ENCODE measurements at places on chromosomes 11 and 22.

GRCh38 chr11:92357344-92357743 is 132.7 kb downstream of the FAT3 start:
- no peak for DNase-seq

DNA sequence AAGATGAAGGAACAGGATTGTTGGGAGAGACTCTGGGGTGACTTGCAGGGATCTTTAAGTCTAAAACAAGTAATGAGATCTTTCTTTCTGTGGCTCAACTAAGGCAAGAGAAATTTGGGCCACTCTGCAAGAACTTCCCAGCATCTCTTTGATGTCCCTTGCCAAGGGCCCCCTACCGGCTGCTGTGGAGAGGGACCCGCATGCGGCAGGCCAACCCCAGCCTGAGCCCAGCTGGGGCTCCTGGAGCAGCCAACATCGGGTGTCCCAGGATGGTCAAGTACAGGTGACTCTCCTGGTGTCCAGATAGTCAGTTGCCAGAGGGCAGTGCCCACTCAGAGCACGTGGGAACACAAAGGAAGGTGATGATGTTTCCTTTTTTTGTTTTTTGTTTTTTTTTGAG is 363.2 kb downstream of the TBC1D22A start:
- DNase-seq, result peak; percentile 35

GRCh38 chr22:21921184-21921721 is 31.4 kb downstream of the PPM1F start:
- DNase-seq, result no peak

DNA sequence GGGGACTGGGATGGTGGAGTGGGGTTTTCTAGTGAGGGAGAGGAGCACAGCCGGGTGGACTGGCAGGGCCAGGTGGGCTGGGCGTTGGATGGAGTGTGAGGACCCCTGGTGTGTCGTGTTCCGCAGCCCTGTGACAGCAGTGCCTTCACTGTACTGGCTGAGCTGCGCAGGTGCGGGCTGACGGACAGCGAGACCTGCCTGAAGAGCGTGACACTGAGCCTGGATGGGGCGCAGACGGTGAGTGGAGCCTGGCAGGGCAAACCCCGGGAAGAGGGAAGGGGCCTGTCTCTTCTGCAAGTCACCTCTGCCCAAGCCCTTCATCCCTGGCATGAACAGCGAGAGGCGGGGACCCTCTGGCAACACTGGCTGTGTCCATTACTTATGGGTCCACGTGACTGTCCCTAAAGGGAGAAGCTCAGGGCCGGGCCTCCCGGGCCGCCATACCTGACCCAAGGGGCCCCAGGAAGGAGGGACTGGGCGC is 10.0 kb downstream of the MUC5AC start:
- no peak for DNase-seq

GRCh38 chr11:11531131-11531908 is 90.5 kb downstream of the GALNT18 start:
- DNase-seq, result no peak

DNA sequence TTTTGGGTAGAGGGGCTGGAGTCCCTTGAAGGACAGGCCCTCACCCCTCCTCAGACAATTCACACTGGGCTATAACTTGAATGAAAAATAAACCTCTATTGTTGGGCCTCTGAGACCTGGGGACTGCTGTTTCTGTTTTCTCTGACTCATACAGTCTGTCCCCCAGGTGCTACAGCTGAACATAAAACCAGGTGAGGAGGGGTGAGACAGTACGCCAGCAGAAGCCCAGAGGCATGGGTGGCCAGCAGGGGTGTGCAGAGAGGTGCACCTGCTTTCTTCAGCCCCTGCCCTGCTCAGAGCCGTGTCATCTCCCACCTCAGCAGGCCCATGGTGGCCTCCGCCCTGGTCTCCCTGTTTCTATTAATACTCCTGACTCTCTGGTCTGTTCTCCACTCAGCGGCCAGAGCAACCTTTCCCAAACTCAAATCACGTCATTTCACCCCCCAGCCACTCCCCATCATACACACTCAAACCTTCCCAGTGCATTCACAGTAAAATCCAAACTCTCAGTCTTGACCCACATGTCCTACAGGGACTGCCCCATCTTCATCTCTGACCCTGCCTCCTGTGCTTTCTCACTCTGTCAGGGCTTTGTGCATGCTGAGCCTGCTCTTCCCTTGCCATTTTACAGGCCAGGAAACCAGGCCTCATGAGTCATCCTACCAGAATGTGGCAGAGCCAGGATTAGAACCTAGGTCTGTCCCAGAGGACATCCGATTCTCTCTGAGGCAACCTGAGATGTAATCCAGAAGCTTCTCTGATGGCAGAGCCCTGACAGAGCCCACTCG is 5.4 kb upstream of the IL2RB start:
- no peak for DNase-seq

DNA sequence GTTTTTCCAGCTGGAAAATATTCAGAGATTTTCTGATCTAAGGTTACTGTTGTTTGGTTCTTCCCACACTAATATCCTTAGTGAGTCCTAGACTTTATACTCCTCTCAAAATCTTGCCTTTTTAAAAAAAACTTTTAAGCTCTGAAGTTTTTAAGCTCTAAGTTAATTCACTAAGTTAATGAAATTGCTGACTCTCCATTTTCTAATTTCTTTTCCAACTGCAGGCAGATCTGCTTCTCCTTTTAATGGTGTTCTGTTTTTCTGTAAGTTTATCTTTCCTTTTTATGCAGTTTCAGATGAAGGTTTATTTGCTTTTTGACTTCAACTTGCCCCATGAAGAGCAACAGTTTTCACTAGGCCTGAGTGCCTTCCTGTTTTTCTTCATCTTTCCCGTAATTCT is 125.8 kb upstream of the ARHGAP42 start:
- no peak for DNase-seq

DNA sequence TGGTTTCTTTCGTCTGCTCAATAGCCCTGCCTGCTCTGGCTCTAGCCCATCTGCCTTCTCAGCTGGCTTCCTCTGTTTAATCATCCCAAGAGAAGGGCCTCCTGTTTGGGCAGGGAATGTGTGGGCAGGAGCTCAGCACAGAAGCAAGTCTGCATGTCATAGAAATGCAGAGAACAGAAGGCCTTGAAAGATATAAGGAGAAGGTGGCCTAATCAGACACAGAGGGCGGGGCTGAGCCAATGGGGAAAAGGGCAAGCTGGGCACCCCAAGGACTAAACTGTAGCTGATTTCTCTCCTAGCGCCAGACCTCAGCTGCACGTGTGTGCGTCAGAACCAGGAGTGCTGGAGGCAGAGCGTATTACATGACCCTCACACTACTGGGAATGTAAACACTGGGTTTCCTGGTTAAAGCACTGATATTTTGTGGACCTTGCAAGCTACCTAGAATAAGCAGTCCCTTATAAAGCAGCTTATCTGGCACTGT is 7.6 kb upstream of the CCKBR start:
- no peak for DNase-seq

GRCh38 chr11:1652771-1653540 is 23.4 kb downstream of the KRTAP5-5 start:
- DNase-seq, result no peak

- DNase-seq, result no peak
Observed at GRCh38 chr11:416757-417621, 2.2 kb upstream of the SIGIRR start.

Measured in Jurkat, Clone E6-1 (cell line).